ENCODE measurements at places on chromosomes 5 and 9. TPM values are rescaled to one million over a fixed set of nuclear protein-coding genes. Genes with fewer than 3 reads are reported as not detected.

Gene SPINK7
- total RNA-seq: not detected

Gene LMX1B
- total RNA-seq: not detected

Gene BARX1
- total RNA-seq: not detected

DNA sequence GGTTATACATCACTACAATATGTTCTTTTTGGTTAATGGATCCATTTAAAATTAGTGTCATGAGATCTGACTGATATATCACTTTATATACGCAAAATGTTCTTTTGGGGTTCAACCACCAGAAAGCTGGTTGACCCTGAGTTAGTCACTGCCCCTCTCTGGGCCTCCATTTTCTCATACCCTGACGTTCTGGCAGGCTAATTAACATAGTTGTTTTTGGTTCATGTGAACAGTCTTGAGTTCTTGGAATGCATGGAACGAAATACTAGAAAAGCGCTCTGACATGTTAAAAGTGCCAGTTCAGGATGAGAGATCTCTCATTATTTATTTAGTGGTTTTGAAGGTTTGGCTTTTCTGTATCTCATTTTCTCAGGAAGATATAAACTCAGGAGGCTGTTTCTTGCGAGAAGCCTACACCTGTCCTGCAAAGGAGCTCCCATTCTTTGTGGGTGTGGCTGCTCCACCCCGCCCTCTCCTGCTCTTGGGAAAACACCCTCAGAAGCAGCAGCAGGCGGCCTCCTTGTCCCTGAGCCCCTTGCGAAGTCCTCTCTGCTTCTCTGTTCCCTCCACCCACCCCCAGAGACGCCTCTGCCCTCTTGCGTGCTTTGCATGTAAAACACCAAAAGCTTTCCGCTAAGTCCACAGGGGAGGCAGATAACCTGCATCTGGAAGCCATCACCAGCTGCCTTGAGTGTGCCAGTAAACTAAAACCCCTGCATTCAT, 302.4 kb upstream of the PANK3 start:
- no peak for DNase-seq

All from PC-9 (cell line).